ENCODE measurements at places on chromosomes 2 and 18.
A peak's percentile ranks its signal among the peaks of the same experiment; 100 is the strongest.

GRCh38 chr2:81355436-81355835 is 1050.9 kb upstream of the LRRTM1 start:
- DNase-seq: no peak

DNA sequence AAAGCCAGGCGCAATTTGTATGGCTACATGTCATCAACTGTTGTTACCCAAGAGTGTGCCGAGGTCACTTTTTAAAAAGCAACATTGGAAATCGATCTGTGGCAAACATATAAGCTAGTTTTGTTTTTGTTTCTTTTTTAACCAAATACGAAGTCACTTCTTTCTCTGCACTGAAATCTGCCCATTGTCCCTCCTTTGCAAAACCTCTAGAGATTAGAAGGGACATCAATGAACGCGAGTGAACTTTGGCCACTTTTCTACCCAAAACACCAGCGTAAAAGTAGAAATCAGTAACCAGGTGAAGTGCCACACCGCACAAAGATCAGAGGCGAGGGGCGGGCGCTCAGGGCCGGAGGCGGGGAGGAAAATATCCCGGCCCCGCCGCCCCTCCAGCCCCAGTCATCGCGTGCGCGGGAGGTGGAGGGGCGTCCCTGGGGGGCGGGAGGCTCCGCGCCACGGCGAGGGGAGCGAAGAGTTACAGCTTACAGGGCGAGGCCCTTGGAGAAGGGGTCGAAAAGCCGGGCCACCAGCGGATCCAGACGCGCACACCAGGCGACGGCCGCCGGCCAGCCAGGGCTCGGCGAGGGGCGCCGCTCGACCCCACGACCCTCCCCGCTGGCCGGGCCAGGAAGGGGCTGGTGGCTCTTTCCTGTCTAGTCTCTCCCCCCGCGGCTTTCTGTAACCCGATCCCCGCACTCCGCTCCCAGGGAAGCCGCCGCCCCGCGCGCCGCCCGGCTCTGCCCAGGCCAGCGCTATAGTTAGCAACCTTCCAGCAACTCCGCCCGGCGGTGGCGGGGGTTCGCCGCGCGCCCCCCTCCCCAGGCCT is 993 bp downstream of the RBMS1 start:
- DNase-seq: peak; percentile 63

GRCh38 chr2:142868229-142868762 is 9.2 kb upstream of the KYNU start:
- DNase-seq: peak; percentile 34

- DNase-seq: no peak
Measured at GRCh38 chr2:239202836-239203235, 198.0 kb downstream of the HDAC4 start.

- DNase-seq: no peak
Measured at GRCh38 chr18:41372046-41372665, 582.9 kb upstream of the PIK3C3 start.

GRCh38 chr18:32749809-32750208 is 23.0 kb downstream of the KLHL14 start:
- no peak for DNase-seq

Data from body of pancreas (tissue), 4 donors.